ENCODE measurements at places on chromosomes 4 and X. TPM values are rescaled to one million over a fixed set of nuclear protein-coding genes. Genes with fewer than 3 reads are reported as not detected.

DNA sequence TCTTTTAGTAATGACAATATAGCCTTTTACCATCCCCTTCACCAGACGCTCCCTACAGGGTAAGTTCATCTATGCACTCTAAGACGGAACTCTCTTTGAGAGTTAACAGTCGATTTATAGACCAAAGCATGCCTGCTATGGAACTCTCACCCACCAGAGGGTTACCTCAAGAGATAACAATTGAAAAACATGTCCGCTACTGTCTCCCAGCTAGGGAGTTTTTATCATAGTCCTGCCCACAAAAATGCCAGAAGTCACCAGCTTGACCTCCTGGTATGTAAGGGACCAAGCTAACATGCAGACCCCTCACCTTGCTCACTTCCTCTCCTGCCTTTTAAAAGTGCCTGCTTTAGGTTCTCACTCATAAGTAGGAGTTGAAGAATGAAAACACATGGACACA is 16.7 kb upstream of the YTHDC1 start:
- no peaks in the 10 kb centered on the region for H3K27me3 ChIP-seq
- H3K27ac ChIP-seq: no peak overlapping the region
- no peak overlapping the region for H3K4me3 ChIP-seq
- H3K36me3 ChIP-seq: no peaks in the 10 kb centered on the region

DNA sequence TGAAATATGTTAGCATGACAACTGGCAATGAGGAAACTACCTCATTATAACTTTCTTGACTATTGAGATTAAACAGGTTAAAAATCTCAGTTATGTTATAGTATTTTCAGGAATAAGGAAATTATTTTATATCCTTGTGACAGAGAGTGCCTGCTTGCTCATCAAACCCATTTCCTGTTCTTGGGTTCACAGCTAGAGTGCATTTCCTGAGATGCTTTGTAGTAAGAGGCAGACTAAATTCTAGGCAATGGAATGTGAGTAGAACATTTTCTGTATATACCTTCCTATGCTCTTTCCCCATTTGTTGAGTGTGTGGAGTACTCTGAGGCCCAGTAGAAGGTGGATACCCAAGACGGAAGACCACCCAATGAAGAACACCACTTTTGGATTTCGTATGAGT is 96.9 kb upstream of the CASK start:
- no peak for DNase-seq
- no peaks in the 10 kb centered on the region for H3K27me3 ChIP-seq
- H3K27ac ChIP-seq: no peak overlapping the region
- no peak overlapping the region for H3K4me3 ChIP-seq
- H3K36me3 ChIP-seq: no peaks in the 10 kb centered on the region

- H3K27me3 ChIP-seq: no peaks in the 10 kb centered on the region
- H3K4me3 ChIP-seq: no peak overlapping the region
- no peak overlapping the region for H3K27ac ChIP-seq
- H3K4me1 ChIP-seq: no peaks in the 10 kb centered on the region
- DNase-seq: no peak
Measured at GRCh38 chr4:4637710-4638109, 95.9 kb upstream of the STX18 start.

- H3K4me1 ChIP-seq: no peaks in the 10 kb centered on the region
- no peak overlapping the region for H3K4me3 ChIP-seq
- H3K27ac ChIP-seq: no peak overlapping the region
- H3K27me3 ChIP-seq: no peaks in the 10 kb centered on the region
- DNase-seq: peak; percentile 17
- no peaks in the 10 kb centered on the region for H3K36me3 ChIP-seq
Measured at GRCh38 chrX:44698357-44698756, 145.5 kb upstream of the DUSP21 start.

DNA sequence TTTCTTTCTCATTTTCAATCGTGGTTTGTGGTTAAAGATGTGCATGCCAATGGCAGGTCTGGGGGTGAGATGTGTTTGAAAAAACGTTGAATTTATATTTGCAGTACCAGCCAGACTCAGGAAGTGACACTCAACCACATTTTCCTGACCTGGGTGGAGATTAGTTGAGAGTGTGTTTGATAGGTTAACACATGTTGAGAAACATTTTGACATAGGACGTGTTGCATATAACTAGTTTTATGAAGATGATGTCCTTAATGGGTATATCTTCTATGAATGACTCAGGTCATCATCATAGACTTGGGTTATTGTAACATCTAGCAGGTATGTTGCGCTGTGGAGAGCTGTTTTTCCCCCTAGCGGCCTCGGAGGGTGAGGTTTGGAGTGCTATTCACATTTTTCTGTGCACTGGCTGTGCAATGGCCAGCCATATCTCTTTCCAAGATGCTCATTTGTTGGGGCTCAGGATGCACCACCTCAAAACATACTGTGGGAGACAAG is 21.7 kb upstream of the CD38 start:
- DNase-seq: no peak
- no peaks in the 10 kb centered on the region for H3K36me3 ChIP-seq
- no peak overlapping the region for H3K27ac ChIP-seq
- no peak overlapping the region for H3K4me3 ChIP-seq

- no peak for DNase-seq
- no peaks in the 10 kb centered on the region for H3K27me3 ChIP-seq
- peaks cover 5% of the 10 kb centered on the region for H3K4me1 ChIP-seq
- H3K4me3 ChIP-seq: peak overlapping the region; percentile 61
Measured at GRCh38 chr4:36241771-36242170, 2.5 kb downstream of the ARAP2 start.

DNA sequence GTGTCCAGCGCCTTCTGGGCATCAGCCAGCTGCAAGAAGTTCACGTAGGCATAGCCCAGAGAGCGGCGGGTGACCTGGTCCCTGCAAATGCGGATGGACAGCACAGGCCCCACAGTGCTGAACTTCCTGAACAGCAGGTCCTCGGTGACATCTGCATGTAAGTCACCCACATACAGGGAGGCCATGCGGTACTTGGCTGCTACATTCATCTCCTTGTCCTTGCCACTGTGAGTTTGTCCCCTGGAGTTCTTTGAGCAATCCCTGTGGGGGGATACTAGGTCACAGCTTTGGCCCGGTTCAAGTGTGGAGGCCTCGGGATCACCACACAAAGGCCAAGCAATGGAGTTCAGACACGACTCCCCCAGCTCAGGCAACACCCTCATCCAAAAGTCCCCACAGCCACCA is 776 bp downstream of the PABPC4L start:
- H3K27me3 ChIP-seq: no peaks in the 10 kb centered on the region
- no peak for DNase-seq
- peak overlapping the region; percentile 68 for H3K27ac ChIP-seq
- no peaks in the 10 kb centered on the region for H3K36me3 ChIP-seq
- H3K4me1 ChIP-seq: no peaks in the 10 kb centered on the region

GRCh38 chr4:143133977-143134376 is 50.7 kb upstream of the USP38 start:
- H3K27me3 ChIP-seq: no peaks in the 10 kb centered on the region
- no peaks in the 10 kb centered on the region for H3K36me3 ChIP-seq
- no peak for DNase-seq
- no peak overlapping the region for H3K4me3 ChIP-seq
- no peaks in the 10 kb centered on the region for H3K4me1 ChIP-seq

DNA sequence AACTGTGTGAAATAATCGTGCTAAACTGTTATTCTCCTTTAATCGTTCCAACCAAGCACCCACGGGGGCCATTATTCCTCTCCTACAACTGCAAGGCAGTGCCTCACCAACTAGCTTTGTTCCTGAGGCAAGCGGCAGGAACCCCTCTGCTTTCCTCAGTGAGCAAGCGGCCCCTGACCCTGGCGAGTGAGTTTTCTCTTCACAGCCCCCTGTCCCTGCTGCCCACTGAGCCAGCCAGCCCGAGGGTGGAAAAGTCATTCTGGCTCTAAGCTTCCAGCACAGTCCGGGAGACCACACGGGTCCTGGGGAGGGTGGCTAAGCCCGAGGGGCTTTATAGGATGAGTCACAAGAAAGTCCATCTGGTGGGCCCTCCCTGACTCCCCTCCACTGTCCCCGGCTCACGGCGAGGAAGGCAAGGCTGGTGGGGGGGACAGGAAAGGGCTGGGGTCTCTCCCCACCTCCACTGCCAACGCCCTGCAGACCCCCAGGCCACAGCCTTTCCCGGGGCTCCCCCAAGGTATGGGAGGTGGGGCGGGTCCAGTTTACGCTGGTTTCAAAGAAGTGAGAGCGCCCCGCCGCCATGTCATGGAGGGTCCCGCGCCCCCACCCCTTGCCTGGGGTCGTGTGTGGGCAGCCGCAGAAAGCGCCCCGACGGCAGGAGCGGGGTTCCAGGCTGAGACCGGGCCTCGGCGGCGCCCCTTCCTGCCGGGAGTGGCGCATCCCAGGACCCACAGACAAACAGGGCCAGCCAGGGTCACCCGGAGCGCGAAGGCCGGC is 45.0 kb downstream of the CPLX1 start:
- peaks cover 15% of the 10 kb centered on the region for H3K4me1 ChIP-seq
- H3K27me3 ChIP-seq: peaks cover 1% of the 10 kb centered on the region
- DNase-seq: no peak
- peak overlapping the region; percentile 95 for H3K27ac ChIP-seq

DNA sequence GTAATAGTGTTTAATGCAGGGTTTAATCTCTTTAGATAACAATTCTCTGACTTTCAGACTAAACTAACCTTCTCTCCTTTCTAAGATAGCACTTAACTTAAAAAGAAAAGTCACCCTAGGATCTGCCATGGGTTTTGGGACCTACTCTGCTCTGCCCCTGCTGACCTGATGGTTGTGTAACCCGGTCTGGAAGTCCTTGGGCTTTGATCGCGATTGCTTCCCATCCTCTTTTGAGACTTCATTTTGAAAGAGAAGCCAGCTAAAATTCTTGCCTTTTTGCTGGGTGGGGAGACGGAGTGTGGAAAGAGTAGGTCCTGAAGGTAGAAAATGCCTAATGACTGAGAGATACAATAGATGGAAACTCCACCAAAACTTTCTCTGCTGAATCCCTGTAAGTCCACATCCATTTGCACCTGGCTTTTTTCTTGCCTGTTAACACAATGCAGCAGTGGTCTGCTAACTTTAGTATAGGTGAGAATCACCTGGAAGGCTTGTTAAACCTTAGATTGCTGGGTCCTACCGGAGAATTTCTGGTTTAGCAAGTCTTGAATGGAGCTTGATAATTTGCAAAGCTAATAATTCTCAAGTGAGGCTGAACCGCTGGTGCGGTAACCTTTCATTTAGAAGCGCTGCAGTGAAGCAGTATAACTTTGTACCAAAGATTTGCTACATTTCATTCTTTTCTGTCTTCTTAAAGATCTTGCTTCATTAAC is 45.6 kb upstream of the CCSER1 start:
- DNase-seq: no peak
- no peak overlapping the region for H3K27ac ChIP-seq
- H3K4me1 ChIP-seq: no peaks in the 10 kb centered on the region
- no peaks in the 10 kb centered on the region for H3K36me3 ChIP-seq
- H3K27me3 ChIP-seq: no peaks in the 10 kb centered on the region

DNA sequence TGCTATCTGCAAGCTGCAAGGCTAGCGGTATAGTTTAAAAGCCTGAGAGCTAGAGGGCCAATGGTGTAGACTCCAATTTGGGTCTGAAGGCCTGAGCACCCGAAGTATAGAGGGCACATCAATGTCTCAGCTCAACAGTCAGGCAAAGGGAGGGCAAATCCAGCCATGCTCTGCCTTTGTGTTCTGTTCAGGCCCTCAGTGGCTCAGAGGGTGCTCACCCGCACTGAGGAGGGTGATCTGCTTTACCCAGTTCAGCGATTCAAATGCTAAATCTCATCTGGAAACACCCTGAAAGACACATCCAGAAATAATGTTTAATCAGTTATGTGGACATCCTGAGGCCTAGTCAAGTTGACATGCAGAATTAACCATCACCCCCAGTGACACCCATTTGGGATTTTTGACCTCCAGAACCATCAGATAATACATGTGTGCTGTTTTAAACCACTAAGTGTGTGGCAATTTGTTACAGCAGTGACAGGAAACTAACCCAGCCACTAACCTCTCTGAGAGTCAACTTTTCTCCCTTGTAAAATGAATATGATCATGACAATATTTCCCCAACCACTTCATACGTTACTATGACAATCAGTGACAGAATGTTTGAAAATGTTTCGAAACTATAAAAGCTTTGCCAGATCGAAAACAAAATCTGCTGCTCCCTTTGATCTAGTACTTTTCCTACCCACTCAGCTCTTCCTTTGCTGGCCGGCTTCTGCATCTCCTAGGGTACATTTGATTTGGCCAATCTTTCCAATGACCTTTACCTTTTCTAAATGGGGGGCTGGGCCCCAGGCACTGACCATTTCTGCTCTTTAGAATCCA is 8.4 kb upstream of the TBL1X start:
- H3K4me3 ChIP-seq: no peak overlapping the region
- no peaks in the 10 kb centered on the region for H3K27me3 ChIP-seq
- no peaks in the 10 kb centered on the region for H3K4me1 ChIP-seq
- no peaks in the 10 kb centered on the region for H3K36me3 ChIP-seq
- no peak for DNase-seq
- no peak overlapping the region for H3K27ac ChIP-seq

- no peak overlapping the region for H3K27ac ChIP-seq
- DNase-seq: no peak
- no peaks in the 10 kb centered on the region for H3K36me3 ChIP-seq
- H3K27me3 ChIP-seq: no peaks in the 10 kb centered on the region
Measured at GRCh38 chr4:3414421-3415279, 27.1 kb upstream of the HGFAC start.

DNA sequence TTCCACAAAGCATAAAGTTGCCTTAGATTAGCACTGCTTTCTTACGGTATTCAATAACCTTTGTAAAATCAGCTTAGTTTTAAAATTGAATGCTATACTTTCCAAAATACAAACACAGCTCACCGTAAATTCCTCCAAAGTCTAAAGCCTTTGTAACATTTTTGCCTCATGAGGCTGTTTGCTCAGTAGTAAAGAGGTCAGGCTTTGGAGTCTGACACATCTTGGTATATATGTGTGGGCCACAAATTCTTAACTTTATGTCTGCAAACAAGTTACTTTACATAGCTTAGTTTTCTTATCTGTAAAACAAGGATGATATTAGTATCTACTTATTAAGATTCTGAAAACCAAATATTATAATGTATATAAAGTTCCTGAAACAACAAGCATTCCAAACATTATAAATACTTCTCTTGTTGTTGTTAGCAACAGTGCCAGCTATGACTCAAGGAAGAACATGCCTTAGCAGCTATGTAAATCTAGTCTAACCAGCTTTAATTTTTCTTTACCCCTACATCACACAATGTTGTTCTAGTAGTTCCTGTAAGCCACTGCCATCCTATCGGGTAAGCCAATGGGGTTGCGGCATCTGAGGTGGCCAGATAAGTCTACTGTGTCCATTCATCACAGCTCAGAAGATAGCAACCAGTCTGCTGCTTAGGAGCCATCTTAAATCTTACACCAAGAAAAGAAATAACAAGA is 709.0 kb downstream of the KLHL13 start:
- no peak for DNase-seq
- no peaks in the 10 kb centered on the region for H3K36me3 ChIP-seq
- H3K4me1 ChIP-seq: no peaks in the 10 kb centered on the region

GRCh38 chr4:124711471-124712371 is 811 bp downstream of the ANKRD50 start:
- H3K4me3 ChIP-seq: peak overlapping the region; percentile 67
- H3K27me3 ChIP-seq: no peaks in the 10 kb centered on the region
- peak overlapping the region; percentile 99 for H3K27ac ChIP-seq
- peak; percentile 27 for DNase-seq
- H3K36me3 ChIP-seq: no peaks in the 10 kb centered on the region

Gene SLC38A5
- 0.96 TPM for total RNA-seq

Gene TASL
- total RNA-seq: 1.4 TPM

Gene PDGFC
- total RNA-seq: 54.4 TPM

Gene PRKG2
- total RNA-seq: 1.3 TPM

Gene IL1RAPL1
- total RNA-seq: 0.44 TPM

Gene STBD1
- 24.0 TPM for total RNA-seq
